ENCODE measurements at places on chromosomes 1 and 21.
A peak's percentile ranks its signal among the peaks of the same experiment; 100 is the strongest.

DNA sequence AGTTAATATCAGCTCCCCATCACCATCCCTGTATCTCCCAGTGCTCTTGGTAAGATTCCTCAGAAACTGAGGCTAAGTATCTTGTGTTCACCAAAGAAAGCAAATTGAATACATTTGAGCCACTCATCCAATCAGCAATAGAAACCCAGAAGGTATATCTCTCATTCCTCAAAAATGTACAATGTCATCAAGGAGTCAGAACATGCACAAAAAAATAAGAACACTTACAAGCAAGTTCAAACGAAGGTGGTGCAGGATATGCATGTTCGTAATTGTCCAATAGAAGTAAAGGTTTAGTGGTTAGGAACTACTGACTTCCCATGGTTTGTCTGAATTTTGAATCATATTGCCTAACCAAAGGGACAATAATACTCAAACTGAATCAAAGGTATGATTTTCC lies 24.3 kb downstream of the RXRG start:
- no peak for DNase-seq

GRCh38 chr1:218565377-218565776 lies 220.2 kb downstream of the TGFB2 start:
- DNase-seq = no peak

GRCh38 chr1:41006942-41007865 lies 14.3 kb downstream of the SLFNL1 start:
- peak; percentile 26 for DNase-seq

GRCh38 chr21:26635681-26636080 lies 62.6 kb upstream of the CYYR1 start:
- no peak for DNase-seq

- DNase-seq = no peak
Observed at GRCh38 chr1:151145304-151146071, 943 bp downstream of the SEMA6C start.

DNA sequence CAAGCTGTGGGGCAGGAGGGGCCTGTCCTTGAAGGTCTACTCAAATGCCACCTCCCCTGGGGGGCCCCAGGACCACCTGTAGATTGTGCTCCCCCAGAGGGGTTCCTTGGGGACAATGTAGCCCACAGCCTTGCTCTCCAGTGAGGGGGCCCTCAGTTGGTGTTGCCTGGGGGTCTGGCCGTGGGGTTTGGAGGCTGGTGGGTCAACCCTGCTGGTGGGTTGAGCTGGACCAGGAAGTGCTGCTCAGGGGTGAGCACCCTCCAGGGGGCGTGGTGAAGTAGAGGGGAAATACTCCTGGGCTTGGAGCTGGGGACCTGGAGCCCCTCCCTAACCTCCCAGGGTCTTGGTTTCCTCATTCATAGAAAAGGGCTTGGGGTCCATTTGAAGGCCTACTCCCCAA lies 143.6 kb upstream of the WNT4 start:
- DNase-seq = no peak

GRCh38 chr1:17156108-17156507 lies 36.9 kb upstream of the PADI2 start:
- no peak for DNase-seq

DNA sequence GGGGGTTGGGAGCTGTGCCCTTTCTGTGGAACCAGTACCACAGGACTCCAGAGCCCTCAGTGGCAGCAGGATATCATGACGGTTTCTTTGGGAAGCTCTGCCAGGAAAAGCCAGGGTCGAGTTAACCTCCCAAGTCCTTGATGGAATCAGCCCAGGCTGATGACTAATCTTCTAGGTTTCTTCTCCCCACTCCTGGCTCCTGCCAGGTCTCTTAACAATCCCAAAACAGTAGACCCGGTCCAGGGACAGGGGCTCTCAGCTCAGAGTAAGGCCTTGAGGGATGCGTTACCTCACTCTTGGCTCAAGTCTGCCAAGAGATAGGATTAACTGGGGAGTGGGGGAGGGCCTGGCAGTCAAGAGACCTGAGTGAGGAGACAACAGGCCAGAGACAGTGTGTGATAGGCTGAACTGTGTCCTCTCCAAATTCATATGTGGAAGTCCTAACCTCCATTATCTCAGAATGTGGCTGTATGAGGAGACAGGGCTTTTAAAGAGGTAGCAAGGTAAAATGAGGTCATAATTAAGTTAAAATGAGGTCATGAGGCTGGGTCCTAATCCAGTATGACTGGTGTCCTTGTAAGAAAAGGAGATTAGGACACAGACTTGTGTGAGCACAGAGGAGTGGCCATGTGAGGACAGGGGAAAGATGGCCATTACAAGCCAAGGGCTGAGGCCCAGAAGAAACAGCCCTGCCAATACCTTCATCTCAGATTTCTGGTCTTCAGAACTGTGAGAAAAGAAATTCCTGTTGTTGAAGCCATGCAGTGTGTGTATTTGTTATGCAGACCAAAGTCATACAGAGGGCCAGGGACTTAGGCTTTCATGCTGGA lies 95.0 kb downstream of the BEND5 start:
- DNase-seq = no peak

DNA sequence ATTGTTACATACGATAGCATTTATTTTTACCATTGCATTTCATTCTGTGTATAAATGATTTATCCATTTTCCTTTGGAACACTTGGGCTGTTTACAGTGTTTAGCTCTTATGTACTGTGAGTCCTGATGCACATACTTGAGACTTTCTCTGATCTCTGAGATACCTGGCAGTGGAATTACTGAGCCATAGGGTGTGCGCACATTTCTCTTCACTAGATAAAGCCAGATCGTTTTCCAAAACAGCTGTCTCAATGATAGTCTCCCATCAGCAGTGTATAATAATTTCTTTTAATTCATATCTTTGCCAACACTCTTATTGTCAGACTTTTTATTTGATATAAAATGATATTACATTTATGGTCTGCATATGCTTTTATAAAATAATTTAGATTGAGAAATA lies 66.2 kb downstream of the VPS13D start:
- no peak for DNase-seq

DNA sequence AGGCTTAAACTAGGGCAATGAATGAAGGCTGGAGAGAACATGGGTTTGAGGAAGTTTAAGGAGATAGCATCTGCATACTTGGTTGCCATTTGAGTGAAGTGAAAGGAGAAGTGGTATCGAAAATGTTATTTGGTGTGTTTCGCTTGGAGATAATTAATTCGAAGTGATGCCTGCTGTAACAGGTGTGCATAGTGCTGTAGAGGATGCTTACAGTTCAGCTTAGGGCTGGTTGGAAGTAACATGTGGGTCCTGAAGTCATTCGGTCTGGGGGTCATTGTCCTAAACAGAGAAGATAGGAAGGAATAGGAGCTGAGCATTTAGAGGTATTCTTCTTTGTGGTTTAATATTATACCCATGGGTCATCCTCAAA lies 301 bp upstream of the NUDT17 start:
- no peak for DNase-seq

DNA sequence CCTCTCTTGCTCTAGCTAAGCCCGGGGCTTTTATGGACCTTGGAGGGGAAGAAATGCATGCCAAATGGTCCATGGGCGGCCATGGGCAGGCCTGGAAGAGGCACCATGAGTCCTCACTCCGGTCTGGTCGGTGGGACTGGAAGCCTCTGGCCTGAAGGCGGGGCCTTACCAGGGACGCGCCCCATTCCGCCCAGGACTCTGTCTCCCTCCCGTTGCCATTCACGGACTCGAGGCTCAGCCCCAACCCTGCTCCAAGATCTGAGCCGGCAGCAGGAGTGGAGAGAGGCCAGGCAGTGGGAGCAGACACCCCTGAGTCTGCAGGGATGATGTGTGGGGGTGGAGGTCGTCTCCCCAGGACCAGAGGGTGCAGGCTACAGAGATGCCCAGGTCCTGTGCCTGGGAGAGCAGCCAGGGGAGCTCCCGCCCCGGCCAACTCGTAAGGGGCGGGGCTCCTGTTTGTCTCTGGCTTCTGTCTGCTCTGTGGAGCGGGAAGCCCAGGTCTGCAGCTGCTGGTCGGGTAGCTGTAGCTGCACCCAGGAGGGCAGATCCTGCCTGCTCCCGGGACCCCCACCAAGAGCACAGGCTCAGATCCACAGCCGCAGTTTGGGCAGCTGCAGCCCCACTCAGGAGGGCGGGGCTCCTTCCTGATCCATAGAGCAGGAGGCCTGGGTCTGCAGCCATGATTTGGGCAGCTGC lies 8.3 kb upstream of the KANK4 start:
- DNase-seq = no peak

DNA sequence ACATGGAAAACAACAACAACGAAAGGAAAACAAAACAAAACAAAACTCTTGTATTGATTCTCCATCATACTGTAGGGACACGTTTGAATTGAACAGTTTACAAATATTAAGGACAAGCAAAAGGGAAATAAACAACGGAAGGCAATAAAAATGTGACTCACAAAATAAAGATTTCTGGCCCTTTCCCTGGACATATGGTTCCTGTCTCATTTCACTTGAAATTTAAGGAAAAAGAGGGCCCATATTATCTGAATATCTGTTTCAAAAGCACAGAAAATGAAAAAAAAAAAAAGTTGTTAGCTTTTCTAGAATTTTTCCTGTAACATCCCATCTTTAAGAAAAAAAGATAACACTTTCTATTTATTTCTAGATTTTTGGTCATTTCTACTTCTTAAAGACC lies 3.6 kb upstream of the PKN2 start:
- DNase-seq = no peak

DNA sequence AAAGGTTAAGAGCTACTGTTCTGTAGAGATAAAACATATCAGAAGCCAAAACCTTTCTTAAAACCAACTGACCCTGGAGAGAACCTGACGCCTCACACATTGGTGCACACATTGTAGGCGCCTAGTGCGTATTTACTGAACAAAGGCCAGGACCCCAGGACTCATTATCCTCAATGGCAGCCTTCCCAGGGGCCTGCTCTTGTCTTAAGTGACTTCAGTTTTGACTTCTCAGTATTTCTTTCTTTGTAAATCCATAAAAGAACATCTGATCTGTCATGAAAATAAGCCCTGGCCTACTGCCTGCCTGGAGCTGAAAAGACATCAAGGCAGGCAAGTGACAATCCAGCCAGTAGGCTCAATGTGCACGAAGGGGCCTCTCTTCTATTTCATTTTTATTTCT lies 27.6 kb downstream of the ABCA4 start:
- no peak for DNase-seq

GRCh38 chr1:113659556-113659955 lies 99.7 kb downstream of the PHTF1 start:
- DNase-seq = no peak

- DNase-seq = no peak
Observed at GRCh38 chr1:13764588-13765332, 64.8 kb downstream of the PRDM2 start.

DNA sequence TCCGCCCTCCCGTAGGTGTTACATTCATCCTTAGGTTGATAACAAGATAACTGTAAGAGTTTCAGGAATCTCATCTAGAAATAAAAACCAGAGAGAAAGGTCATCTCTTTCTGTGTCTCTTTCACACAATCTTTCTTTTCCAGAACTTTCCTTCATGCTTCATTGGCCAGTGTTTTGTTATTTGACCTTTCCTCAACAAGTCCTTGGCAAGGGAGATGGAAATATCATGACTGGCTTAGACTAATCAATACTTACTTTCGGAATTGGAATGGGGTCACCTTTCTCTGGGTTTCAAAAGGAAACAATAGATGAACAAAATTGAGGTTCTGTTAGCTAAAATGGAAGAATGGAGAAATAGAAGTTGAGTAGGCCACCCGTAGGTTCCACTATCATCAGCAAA lies 72.9 kb upstream of the PPP2R5A start:
- no peak for DNase-seq

- DNase-seq = no peak
Observed at GRCh38 chr1:195241066-195241465, 1367.2 kb downstream of the KCNT2 start.

- DNase-seq = peak; percentile 13
Observed at GRCh38 chr1:48596046-48596445, 124.0 kb upstream of the SPATA6 start.

DNA sequence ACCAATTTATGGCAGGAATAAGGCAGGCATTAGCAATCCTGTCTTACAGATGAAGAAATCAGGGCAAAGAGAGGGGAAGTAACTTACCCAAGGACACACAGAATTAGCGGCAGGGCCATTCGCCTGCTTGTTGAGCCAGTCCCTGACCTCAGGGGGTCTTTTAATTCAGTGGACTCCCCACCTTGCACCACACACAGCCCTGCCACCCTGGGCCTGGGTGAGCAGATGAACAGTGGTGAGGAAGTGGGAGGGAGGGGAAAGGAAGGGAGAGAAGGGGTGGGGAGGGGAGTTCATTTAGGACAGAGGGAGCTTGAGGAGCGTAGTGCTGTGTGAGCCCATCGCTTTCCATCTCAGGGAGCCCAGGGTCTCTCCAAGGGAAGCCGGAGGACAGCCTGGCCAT lies 34.7 kb downstream of the GLIS1 start:
- DNase-seq = no peak

GRCh38 chr1:93007941-93008577 lies 46.8 kb upstream of the DIPK1A start:
- peak; percentile 10 for DNase-seq

DNA sequence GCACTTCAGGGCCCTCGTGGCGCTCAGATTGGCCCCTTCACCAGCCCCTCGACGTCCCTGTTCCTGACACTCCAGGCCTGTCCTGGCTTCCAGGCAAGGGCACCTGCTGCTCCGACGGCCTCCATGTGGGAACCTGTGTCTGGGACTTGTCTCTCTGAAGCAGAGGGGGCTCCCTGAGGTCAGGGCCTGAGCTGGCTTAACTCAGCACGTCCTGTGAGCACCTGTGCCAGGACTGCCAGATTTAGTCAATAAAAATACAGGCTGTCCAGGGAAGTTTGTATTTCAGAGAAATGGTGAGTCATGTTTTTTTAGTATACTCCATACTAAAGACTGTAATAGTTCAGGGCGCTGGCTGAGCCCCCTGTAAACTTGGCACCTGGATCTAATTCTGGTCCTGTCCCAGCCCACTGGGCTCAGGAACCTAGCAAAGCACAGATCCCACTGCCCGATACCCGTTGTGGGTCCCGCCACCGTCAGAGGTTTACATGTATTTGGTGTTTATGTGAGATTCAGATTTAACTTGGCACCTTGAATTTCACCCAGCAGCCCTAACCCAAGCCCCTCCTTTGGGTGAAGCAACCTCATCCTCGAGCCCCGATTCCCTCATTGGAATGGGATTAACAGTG lies 109.9 kb upstream of the IFFO2 start:
- DNase-seq = no peak

DNA sequence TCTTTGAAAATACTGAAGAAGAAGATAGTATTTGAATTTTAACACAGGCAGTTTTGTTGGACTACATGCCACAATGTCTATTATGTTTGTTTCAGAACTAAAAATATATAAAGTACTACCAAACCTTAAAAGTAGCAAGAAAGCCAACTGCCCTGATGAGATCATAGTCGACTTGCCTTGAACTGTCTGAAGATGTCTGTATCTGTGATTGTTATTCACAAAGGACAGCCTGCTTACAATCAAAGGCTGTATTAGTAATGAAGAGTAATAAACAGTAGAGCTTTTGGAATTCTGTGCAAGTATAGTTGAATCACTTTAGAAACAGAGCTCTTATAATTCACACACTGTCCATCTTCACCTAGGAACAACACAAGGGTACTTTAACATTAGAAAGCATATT lies 228.3 kb downstream of the NCAM2 start:
- DNase-seq = no peak

All from AG08395 (cell line).